ENCODE measurements at places on chromosomes 11 and 22.

- H3K4me3 ChIP-seq = no peak overlapping the region
- no peaks in the 10 kb centered on the region for H3K36me3 ChIP-seq
- H3K4me1 ChIP-seq = peaks cover 11% of the 10 kb centered on the region
- no peaks in the 10 kb centered on the region for H3K27me3 ChIP-seq
- DNase-seq = no peak
- H3K27ac ChIP-seq = no peak overlapping the region
These were observed 233.4 kb upstream of the DDI1 start for GRCh38 chr11:103803062-103803461.

DNA sequence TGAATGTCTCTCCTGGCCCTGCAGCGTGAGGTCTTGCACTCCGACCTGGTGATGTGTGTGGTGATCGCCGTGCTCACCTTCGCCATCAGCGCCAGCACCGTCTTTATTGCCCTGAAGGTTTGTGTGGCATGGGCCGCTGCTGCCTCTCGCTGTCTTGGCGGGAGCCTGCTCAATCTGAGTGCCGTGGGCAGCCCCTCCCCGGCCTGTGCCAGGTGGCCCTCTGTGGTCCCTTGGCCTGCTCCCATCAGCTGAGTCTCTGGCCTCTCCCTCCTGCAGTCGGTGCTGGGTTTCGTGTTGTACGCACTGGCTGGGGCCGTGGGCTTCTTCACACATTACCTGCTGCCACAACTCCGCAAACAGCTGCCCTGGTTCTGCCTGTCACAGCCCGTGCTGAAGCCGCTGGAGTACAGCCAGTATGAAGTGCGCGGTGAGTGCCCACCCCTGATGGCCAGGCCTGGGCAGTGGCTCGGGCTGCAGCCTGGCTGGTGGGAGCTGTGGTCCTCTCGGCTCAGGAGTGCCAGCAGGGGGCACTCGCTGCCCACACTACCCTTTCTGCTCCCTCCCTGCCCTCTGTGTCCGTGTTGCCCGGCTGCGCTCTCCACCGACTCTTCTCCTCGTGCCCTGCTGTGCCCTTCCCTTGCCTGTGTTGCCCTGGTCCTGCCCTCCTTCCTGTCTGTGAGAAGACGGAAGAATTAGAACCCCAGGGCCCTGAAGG lies 10.2 kb downstream of the PCNX3 start:
- H3K4me3 ChIP-seq = no peak overlapping the region
- no peak overlapping the region for H3K27ac ChIP-seq
- H3K4me1 ChIP-seq = no peaks in the 10 kb centered on the region

DNA sequence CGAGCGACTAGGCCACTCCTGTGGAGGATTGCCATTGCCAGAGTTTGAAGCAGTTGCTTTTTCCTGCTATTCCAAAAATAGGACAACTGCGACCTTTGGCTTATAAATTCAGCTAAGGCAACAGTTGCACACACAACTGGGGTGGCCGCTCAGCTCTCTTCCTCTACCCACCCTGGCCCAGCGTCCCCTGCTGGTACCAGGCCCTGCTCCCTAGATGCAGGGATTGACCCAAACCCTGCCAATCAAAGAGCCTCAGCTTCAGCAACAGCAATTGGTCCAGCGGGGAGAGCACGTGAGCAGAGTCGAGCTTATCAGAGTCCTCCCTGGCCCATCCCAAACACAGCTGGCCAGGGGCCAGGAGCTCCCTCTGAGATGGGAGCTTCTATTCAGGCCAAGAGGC lies 22.0 kb upstream of the CABP2 start:
- no peaks in the 10 kb centered on the region for H3K36me3 ChIP-seq
- H3K27ac ChIP-seq = no peak overlapping the region
- H3K27me3 ChIP-seq = no peaks in the 10 kb centered on the region
- H3K4me3 ChIP-seq = no peak overlapping the region
- no peak for DNase-seq
- H3K4me1 ChIP-seq = no peaks in the 10 kb centered on the region

GRCh38 chr11:110077831-110078325 lies 15.3 kb upstream of the ZC3H12C start:
- H3K27me3 ChIP-seq = no peaks in the 10 kb centered on the region
- H3K27ac ChIP-seq = no peak overlapping the region
- no peak overlapping the region for H3K4me3 ChIP-seq
- peak; percentile 20 for DNase-seq

GRCh38 chr11:131389582-131389981 lies 19.2 kb downstream of the NTM start:
- H3K27me3 ChIP-seq = no peaks in the 10 kb centered on the region
- no peak overlapping the region for H3K4me3 ChIP-seq
- no peaks in the 10 kb centered on the region for H3K4me1 ChIP-seq

DNA sequence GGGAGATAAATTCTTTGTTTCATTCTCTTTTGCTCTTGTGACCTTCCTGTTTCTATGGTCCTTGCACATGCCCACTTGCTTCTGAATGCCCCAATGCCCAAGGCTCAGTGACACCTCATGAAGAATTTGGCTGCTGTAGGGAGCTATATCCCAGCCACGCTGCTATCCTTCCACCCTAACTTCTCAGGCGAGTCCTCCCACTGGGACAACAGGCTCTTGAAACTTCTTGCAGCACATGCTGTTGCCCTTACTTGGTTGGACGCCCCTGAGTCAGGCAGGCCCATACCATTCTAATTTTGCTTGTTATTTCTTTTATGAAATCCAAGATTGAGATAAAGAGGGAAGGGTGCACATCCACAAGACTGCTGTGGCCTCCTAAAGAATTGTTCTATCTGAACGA lies 57.6 kb upstream of the BLID start:
- peaks cover 26% of the 10 kb centered on the region for H3K36me3 ChIP-seq
- H3K4me3 ChIP-seq = no peak overlapping the region
- DNase-seq = no peak

- H3K36me3 ChIP-seq = no peaks in the 10 kb centered on the region
- no peak overlapping the region for H3K4me3 ChIP-seq
- DNase-seq = no peak
- H3K4me1 ChIP-seq = no peaks in the 10 kb centered on the region
- H3K27me3 ChIP-seq = no peaks in the 10 kb centered on the region
- H3K27ac ChIP-seq = no peak overlapping the region
These were observed 2.9 kb upstream of the CTSC start for GRCh38 chr11:88340366-88340935.

DNA sequence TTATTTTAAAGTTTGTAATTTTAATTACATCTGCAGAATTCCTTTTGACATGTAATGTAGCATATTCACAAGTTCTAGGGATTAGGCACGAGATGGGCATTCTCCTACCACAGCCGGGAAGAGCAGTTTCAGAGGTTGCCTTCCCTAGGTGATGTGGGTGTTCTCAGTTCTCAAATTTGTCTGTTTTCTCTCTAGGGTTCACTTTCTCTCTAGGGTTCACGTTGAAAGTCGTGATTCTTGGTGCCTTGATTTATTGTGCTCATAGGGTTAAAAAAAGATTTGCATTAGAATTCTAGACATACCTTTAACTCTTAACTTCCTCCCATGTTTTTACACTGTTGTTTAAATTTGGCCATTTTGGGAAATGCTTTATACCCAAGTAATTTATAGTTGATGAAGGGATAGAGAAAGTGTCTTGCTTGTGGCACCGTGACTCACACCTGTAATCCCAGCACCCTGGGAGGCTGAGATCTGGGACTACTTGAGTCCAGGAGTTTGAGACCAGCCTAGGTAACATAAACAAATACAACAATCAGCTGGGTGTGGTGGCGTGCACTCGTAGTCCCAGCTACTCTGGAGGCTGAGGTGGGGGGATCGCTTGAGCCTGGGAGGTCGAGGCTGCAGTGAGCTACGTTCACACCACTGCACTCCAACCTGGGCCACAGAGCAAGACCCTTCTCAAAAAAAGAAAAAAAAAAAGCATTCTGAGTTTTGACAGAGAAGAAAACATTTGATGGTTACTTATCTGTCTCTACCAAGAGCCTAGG lies 3.6 kb downstream of the MED15 start:
- H3K27me3 ChIP-seq = no peaks in the 10 kb centered on the region
- H3K4me1 ChIP-seq = peaks cover 53% of the 10 kb centered on the region
- DNase-seq = no peak
- H3K36me3 ChIP-seq = peaks cover 58% of the 10 kb centered on the region

DNA sequence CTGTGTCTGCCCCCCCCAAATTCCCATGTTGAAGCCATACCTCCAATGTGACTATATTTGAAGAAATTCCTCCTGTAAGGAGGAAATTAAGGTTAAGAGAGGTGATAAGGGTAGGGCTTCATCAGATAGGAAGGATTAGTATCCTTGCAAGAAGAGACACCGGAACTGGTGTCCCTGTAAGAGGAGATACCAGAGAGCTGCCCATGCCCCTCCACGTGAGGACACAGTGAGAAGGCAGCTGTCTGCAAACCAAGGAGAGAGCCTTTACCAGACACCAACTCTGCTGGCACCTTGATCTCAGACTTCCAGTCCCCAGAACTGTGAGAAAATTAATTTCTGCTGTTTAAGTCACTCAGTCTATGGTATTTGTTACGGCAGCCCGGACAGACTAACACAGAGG lies 109.3 kb downstream of the ARFGAP2 start:
- no peaks in the 10 kb centered on the region for H3K27me3 ChIP-seq
- no peaks in the 10 kb centered on the region for H3K36me3 ChIP-seq
- no peak for DNase-seq
- H3K4me1 ChIP-seq = no peaks in the 10 kb centered on the region

DNA sequence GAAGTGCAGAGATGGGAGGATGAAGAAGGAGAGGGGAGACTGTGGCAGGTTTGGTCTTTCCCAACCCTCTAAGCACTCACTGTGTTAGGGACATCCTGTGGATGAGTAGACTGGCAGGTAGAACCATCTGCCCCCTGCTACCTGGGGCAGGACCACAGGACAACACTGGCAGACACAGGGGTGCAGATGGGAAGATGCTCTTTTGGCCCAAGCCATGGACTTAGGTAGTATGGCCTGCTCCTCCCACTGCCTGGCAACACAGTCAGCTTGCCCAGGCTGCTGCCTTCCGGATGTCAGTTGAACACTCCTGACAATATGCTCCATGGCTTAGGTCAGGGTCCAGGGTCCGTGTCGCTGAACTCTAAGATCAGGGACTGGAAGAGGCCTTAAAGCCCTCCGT lies 140.7 kb upstream of the NAV2 start:
- no peak overlapping the region for H3K27ac ChIP-seq
- H3K4me1 ChIP-seq = peaks cover 6% of the 10 kb centered on the region
- no peaks in the 10 kb centered on the region for H3K27me3 ChIP-seq
- H3K36me3 ChIP-seq = no peaks in the 10 kb centered on the region
- no peak overlapping the region for H3K4me3 ChIP-seq

DNA sequence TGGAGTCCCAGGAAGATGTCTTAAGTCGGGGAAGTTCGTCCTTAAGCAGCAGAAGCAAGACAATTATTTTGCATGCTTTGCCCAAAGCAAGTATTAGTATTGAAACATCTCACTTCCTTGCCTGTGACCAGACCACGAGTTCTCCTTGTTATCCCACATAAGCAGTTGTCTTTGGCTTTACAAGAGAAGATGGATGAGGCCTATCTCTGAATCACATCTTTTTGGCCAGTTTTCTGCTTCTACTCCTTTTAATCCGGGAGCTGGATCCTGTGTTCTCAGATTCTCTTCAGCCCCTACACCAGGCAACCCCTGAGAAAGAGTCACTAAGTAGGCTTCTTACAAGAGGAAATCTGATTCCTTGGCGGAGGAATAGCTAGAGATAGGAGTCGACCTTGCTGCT lies 2.1 kb downstream of the SYT9 start:
- peaks cover 7% of the 10 kb centered on the region for H3K27me3 ChIP-seq
- no peaks in the 10 kb centered on the region for H3K36me3 ChIP-seq

GRCh38 chr11:96279896-96280290 lies 63.1 kb downstream of the MAML2 start:
- no peaks in the 10 kb centered on the region for H3K36me3 ChIP-seq
- no peak overlapping the region for H3K4me3 ChIP-seq
- no peak for DNase-seq
- no peaks in the 10 kb centered on the region for H3K27me3 ChIP-seq
- peak overlapping the region; percentile 44 for H3K27ac ChIP-seq
- H3K4me1 ChIP-seq = peaks cover 23% of the 10 kb centered on the region

- H3K4me3 ChIP-seq = no peak overlapping the region
- no peaks in the 10 kb centered on the region for H3K4me1 ChIP-seq
- no peaks in the 10 kb centered on the region for H3K36me3 ChIP-seq
- no peaks in the 10 kb centered on the region for H3K27me3 ChIP-seq
- no peak overlapping the region for H3K27ac ChIP-seq
These were observed 8.4 kb downstream of the LRRC74B start for GRCh38 chr22:21054046-21054713.

Data from SJSA1 (cell line).